Activated CD8-positive, alpha-beta memory T cell treated with anti-CD3 and anti-CD28 coated beads for 4 hours (primary cell): ENCODE measurements at places on chromosomes 2 and 18.

DNA sequence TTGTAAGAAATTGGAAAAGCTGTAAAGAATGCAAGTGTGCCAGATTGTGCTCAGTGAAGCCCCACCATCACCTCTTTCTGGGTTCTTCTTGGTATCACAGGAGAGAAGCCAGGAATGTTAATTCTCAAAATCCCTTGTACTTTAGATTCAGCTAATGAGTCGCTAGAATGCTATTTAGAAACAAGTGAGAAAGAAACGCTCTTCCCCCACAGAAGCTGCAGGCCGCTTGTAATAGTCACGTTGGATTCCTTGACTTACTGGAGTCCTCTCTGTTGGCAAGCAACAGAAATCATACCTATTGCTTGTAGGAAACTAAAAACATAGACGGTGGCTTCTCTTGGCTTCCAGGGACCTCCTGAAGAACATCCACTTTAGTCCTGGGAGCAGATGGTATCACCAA, 375.6 kb upstream of the LRATD1 start:
- no peak for DNase-seq

DNA sequence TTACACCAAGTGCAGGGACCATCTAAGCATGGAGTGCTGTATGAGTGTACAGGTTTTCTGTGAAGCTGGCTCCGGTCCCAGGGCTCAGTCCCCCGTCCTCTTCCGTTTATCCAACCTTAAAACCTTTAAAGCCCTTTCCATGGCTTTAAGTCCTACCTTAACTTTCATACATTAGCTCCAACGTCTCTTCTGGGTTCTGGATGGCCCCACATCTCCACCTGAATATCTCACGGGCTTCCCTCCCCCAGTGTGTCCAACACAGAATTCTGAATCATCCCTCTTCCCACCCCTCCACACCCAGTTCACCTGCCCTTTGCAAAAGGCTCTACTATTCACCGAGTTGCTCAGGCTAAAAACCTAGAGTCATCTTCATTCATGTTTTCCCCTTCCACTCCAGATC, 12.8 kb downstream of the ARHGAP25 start:
- DNase-seq = no peak

DNA sequence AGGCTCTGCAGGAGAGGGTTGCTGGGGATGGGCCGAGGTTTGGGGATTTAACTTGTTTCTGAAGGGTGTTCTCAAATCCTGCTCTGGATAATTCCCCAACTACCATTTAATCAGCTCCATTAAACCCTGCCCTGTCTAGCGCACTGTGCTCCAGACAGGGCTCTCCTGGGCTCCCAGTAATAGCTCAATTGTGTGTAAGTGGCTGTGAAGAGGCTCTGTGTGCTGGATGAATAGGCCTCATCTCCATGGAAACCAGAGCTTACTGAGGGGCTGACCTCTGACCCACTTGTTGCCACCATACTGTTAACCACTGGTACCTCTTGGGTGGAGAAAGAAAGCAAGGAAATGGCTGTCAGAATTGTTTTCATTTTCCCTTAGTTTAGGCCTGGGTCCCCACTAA, 92.9 kb downstream of the TGOLN2 start:
- no peak for DNase-seq

DNA sequence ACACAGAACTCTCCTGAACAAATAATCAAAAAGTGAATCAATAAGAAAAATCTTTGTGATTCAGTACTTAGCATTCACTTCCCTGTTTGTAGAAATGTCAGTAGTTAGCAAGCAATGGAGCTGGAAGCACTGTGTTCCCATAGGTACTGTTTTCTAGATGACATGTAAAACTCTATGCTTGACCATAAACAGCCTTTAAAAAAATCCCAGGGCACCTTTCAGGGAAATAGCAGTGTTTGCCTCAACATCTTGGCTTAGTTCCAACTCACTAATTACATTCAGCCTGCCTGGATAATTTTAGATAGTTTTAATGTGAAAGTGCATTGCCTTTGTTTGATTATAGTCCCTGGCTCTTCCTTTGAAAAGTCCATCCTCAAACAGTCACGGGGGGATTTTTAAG, 721.8 kb downstream of the ERBB4 start:
- no peak for DNase-seq

DNA sequence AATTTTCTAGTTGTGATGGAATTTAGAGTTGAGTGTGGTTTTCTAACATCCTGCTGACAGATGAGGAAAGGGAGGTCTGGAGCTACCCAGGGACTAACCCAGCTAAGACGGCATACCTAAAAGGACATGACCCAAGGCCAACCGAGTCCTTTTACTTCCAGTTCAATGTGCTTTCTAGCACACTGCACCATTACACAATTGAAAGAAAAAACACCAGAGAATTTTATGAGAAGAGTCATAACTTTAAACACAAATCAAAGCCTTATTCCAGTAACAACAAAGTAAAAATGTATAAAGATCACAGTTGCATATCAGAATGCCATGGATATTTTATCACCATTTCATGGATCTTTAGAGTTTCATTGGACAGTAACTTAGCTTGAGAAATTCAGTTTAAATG, 480.3 kb downstream of the MEIS1 start:
- DNase-seq = no peak

DNA sequence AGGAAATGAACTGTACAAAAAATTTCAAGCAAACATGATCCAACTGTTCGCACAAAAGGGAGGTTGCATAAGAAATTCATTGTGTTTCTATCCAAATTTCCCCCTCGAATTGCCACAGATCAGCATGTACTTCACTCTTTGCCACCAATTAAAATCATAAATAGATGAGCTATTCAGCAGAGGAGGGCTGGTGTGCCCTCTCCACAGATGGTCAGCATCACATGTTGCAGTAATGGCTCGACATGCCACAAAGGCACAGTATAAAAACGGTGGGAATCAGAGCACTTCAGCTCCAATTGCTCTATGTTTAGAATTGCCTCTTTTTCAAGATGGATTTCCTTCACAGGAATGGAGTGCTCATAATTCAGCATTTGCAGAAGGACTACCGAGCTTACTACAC, at the start of gene G6PC2:
G6PC2 (plus strand) TSS at position 289 of the 400 bp plus-strand sequence; CDS start at position 330, 41 bp downstream.
- no peak for DNase-seq

- no peak for DNase-seq
Measured at GRCh38 chr2:177726931-177727348, 334.4 kb downstream of the AGPS start.

DNA sequence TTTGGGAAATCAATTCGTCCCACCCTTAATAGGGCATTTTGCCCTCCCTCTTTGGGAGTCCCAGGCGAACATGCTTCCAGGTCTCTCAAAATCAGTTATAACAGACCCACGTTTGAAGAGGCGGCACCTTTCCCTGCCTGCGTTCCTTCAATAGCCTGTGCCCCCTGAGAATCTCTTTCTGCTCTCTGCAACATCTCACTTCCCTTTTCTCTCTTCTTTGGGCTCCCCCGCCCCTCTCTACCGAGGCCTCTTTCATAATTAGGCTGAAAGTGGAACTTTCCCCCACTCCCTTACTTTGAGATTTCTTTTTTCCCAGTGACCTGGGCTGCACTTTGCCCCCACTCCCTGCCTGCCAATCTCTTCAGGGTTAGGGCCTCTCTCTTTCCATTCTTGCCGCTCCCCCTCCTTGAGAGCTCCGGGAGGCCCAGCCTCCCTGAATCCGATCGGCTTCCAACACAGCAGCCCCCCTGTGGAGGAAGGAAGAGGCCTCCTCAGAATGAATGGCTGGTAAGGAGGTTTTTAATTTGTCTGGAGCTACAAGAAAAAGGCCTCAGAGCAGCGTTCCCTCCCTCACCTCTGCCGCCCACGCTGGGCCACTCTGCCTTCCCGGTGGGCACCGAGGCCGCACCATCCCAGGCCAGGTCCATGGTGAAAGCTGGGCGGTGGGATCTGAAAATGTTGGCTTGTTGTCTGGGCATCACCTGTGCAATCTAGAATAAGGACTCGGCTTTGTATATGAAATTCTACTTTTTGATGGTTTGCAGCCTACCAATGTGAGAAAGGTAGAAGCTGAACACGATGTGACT, 162.6 kb upstream of the SIX3 start:
- no peak for DNase-seq

- DNase-seq = no peak
Measured at GRCh38 chr2:142682528-142682927, 194.9 kb upstream of the KYNU start.

DNA sequence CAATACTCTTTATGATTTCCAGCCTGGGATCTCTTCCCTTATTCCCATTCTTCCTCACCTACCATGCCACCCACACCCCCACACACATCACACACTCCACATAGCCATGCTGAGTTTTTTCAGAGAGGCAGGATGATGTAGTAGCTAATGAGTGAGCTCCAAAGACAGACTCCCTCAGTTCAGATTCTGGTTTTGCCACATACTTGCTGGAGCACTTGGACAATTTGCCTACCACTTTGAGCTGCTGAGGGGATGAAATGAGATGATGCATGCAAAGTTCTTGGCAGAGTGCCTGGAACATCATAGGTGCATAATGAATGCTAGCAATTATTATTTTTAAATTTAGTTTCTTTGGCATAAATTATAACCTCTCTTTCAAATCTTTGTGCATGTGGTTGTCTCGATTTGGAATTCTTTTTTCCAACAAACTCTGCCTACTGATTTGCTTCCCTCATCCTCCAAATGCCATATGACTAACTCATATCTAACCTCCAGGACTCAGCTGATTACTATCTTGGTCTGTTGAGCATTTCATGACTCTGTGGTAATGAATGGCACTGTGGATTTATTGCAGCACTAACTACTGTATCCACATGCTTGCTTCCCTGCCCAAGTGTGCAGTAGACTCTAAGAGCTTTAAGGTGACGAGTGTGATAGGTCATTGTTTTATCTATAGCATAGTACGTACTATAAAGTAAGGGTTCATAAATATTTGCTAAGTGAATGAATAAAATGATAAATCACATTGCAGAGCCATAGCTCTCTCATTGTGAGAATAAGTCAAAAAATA, 99.1 kb downstream of the TACR1 start:
- DNase-seq = no peak

GRCh38 chr18:76538846-76539245, 43.8 kb upstream of the ZNF516 start:
- DNase-seq = no peak

GRCh38 chr2:216884347-216884746, 24.5 kb upstream of the TNP1 start:
- no peak for DNase-seq

GRCh38 chr2:240643093-240643810, 18.0 kb downstream of the GPR35 start:
- no peak for DNase-seq

DNA sequence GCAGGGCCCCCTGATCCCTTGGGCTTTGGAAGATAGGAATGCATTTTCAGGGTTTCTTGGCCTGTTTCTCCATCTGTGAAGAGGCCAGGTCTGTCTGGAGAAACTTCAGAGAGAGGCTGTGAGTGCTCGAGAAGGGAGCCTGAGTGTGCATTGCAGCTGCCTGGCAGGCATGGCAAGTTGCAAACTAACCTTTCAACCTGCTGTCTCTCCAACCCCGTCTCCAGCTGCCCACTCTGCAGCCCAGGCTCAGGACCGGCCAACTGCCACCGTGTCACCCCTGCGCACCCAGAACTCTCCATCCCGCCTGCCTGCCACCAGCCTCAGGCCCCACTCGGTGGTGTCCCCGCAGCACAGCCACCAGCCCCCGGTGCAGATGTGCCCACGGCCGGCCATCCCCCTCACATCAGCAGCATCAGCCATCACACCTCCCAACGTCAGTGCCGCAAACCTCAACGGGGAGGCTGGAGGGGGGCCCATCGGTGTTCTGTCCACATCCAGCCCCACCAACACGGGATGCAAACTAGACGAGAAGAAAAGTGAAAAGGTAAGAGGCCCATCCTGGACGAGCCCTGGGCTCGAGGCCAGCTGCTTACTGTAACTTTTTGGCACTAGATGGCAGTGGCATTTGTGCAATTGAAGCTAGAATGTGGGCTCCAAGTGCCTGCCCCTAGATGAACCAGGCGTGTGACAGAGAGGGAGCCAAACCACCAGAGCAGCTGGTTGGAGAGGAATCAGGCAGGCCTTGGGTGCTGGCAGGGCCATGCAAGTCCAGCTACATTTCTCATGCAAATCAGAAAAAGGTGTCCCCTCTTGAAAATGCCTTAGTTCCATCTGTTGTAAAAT, 164.6 kb downstream of the SEPTIN10 start:
- no peak for DNase-seq

DNA sequence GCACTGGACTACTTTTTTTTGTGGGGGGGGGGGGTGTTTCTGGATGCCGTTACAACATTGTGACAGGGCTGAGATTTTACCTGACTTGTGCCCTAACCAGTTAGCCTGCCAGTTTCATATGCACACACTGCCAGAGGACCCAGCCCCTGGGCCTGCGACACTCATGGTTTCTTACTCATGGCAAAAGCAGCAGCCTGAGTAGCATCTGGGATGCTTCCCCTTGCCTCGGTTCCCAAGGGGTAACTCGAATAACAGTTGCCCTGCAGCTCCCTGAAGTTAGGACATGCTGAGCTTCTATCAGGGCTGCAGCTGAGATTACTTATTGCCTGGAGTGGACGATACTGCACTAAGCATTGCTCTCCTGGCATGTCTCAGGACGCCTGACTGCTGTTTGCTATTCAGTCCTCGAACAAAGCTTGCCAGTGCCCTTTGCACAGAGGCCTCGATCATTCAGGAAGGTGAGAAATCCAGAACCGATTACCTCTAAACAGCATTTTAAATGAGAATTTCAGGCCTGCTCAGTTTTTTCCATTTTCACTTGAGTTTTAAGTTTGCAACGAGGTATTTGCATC, 47.9 kb downstream of the TRPM8 start:
- DNase-seq = no peak

DNA sequence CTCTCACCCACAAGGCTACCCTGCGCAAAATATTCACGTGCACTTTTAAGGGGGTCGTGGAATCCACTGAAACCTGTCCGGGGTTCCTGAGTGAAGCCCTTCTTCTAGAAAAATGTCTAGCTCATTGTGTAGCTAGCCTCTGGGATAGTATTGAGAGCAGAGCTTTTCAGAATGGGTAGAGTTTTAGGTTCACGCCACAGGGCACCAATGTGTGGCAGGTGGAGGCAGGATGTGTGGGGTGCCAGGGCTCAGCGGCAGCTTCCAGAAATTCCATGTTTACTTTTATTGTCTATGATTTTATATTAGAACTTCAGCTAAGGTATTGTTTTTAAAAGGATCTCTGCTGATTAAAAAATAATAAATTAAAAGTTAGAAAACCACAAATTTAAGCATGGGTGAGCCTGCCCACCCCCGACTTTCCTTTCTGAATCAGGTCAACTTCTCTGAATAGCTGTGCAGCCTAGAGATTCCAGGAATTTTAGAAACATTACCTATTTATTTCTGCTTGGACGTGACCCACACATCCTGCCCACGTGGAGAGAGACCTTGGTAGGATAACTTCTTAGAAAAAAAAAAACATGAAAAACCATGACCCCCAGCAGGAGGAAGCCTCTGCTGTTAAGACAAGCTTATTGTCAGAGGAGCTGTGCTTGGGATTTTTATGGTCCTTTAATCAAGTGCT, 163.7 kb downstream of the CTIF start:
- no peak for DNase-seq
